ENCODE measurements at places on chromosomes 6 and 20. TPM values are rescaled to one million over a fixed set of nuclear protein-coding genes. Genes with fewer than 3 reads are reported as not detected.

The CBLN4 gene
- total RNA-seq = not detected

GRCh38 chr6:72084992-72085569 is 198.7 kb downstream of the RIMS1 start:
- DNase-seq = no peak

- DNase-seq = no peak
Measured at GRCh38 chr6:159445351-159445750, 247.7 kb downstream of the SOD2 start.

DNA sequence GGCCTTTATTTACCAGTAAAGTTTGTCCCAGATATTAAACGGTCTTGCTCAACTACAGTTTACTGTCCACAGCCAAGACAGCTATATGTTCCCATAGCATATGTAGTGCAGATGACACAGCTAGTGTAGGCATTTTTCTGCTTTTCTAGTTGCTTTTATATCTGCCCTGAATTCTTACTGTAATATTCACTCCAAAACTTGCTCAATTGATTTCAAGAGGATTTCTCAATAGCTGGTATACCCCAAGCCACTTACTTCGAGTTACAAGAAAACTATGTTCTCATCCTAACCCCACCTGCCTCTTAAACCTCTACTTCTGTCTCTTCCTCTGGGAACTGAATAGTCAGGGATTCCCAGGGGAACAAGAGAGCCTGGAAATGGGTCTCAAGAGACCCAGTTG is 18.9 kb upstream of the ROS1 start:
- no peak for DNase-seq

DNA sequence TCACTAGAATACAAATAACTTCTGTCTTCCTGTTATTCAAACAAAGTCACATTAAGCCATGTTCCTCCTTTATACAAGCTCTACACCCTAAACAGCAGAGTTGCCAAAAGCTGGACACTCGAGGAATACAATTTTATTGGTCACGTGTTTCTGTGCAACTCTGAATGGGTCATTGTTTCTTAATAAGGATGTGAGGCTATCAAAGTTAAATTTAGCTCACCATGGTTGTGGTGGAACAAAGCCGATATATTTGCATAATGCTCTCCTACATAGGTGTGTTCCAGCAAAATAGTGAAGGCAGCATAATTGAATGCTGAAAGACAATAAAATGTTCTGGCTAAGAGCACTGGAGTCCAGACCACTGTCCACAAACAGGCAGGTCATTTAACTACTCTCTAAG is 36.9 kb upstream of the CD2AP start:
- DNase-seq = no peak

The CEP85L gene
- total RNA-seq = 48.9 TPM

DNA sequence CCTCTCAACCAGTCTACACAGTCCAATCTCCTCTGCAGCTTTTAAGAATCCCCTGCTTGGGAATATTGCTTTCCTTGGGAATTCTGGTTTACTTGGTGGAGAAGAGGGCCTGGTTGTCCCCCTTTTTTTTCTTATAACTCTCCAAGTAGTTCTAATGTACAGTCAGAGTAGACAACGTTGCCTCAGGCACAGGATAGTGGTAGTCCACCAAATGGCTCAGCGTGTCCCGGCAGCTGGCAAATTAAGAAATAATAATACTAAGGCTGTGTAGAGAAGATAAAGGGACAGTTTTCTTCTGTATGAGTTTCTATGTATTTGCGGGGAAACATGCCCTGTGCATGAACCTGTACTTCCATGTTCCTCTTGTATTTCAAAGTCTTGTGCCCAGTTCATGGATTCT is 145.7 kb upstream of the RREB1 start:
- no peak for DNase-seq

DNA sequence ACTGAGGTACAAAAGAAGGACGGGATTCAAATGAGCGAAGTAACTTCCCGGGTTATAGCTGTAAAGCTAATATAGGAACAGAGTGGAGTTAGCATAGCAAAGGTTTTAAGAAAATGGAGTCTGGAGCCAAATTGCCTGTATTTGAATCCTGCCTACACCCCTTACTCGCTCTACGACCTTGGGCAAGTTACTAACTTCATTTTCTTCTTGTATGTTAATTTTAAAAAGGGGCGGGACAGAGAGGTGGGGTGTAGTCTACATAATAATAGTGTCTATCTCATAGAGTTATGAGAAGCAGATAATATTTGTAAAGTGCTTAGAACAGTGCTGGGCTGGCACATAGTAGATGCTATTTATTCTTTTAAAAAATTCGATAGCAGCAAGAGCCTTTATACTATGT is 705 bp downstream of the ZSCAN23 start:
- no peak for DNase-seq

DNA sequence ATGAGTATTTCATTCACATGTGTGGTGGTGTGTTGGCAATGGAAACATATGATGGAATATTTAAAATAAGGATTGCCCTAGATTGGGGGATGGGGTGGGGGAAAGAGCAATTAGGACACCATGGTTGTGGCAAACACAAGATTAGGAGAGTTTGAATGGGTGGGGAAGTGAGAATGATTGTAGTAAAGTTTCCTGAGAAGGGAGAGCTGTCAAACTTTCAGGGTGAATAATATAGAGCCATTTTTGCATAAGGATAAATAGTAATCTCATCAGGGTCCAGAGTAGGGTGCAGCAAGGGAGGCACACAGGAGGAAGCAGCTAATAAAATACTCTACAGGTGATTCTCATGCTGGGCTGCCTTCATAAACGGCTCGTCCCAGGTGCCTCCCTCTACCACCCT is 294.9 kb upstream of the MARCKS start:
- DNase-seq = no peak

DNA sequence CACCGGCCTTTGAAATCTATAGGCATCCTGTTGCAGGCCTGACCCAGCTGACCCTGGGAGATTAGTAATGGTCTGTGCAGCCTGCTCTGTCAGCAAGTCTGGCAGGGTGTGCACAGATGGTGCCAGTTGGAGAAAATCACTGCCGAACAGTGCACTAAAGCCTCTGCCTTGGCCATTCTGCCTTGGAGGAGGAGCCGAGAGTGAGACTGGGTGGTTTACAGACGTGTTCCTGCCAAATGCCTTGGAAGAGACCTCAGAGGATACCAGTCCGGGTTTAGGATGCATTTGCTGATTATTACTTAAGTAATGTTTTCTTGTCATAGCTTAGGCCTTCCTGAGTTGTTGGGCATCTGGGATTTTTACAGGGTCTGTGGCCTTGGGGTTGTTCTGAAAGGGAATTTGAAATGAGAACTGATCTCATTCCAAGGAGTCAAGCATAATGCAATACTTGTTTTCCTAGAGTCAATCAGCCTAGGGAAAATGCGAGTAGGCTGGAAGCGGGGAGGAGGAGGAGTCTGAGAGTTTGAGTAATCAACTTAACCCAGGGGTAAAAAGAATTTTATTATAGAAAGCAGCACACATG is 292.1 kb downstream of the SOX4 start:
- no peak for DNase-seq

- DNase-seq = no peak
Measured at GRCh38 chr6:63819831-63820230, 184.2 kb downstream of the PHF3 start.

GRCh38 chr6:680251-680650 is 12.7 kb downstream of the EXOC2 start:
- DNase-seq = no peak
